Breast epithelium (tissue), 4 donors: ENCODE measurements at places on chromosomes 11 and 22. TPM values are rescaled to one million over a fixed set of nuclear protein-coding genes. Genes with fewer than 3 reads are reported as not detected.
A peak's percentile ranks its signal among the peaks of the same experiment; 100 is the strongest.

Gene CHORDC1
- 79.5 TPM for total RNA-seq

Gene KIF18A
- 0.33 TPM for total RNA-seq

Gene LINC01488
- not detected for total RNA-seq

Gene SVIP
- 6.1 TPM for total RNA-seq

Gene CD3D
- total RNA-seq, result 4.8 TPM

Gene SLC16A8
- total RNA-seq, result 0.33 TPM

Gene GGTLC2
- not detected for total RNA-seq

Gene SMTN
- 41.6 TPM for total RNA-seq

Gene CARD16
- total RNA-seq, result 6.4 TPM

Gene TREH
- total RNA-seq, result not detected

Gene BRSK2
- total RNA-seq, result 0.66 TPM

Gene OR5M10
- not detected for total RNA-seq

DNA sequence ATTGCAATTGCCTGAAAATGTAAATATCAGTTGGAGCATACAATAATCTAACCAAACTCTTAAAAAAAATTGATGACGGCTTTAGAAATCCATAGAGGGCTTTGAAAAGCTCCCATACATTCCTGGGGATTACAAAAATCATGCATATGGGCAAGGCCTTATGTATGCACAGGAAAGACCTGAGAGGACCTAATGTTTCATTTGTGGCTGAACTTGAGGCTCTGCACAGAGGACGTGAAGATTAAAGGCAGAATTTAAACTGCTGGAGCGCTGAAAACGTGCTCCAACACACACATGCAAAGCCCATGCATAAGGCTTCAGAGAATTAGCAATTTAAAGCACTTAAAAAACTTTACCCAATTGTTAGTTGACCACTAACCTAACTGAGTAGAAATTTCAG, 3.5 kb downstream of the OR5B12 start:
- no peaks in the 10 kb centered on the region for H3K27me3 ChIP-seq
- H3K36me3 ChIP-seq, result no peaks in the 10 kb centered on the region
- no peak for DNase-seq

DNA sequence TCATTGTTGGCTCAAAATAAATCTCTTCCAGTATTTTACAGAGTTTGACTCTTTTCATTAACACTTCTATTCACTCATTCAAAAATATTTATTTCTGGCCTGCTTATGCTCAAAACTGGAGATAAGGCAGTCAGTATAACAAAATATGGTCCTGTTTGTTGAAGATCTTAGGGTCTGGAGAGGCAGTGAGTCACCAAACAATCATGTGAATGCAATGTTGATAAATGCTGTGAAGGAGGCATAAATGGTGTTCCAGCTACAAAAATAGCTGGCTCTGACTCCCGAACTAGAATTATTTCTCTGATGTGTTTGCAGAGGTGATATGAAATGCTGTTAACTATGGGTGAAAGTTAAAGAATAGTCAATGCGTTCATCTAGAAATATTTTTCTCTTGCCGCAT, 390.6 kb downstream of the AASDHPPT start:
- no peak overlapping the region for H3K4me3 ChIP-seq
- no peaks in the 10 kb centered on the region for H3K4me1 ChIP-seq
- H3K36me3 ChIP-seq, result no peaks in the 10 kb centered on the region
- no peak overlapping the region for H3K27ac ChIP-seq

GRCh38 chr22:33512908-33513307, 407.4 kb downstream of the LARGE1 start:
- no peaks in the 10 kb centered on the region for H3K36me3 ChIP-seq
- no peak for DNase-seq
- H3K4me3 ChIP-seq, result no peak overlapping the region
- no peaks in the 10 kb centered on the region for H3K4me1 ChIP-seq

GRCh38 chr11:133082841-133083488, 449.3 kb downstream of the OPCML start:
- peak overlapping the region; percentile 45 for H3K4me3 ChIP-seq
- no peaks in the 10 kb centered on the region for H3K27me3 ChIP-seq
- H3K27ac ChIP-seq, result no peak overlapping the region
- H3K4me1 ChIP-seq, result no peaks in the 10 kb centered on the region

DNA sequence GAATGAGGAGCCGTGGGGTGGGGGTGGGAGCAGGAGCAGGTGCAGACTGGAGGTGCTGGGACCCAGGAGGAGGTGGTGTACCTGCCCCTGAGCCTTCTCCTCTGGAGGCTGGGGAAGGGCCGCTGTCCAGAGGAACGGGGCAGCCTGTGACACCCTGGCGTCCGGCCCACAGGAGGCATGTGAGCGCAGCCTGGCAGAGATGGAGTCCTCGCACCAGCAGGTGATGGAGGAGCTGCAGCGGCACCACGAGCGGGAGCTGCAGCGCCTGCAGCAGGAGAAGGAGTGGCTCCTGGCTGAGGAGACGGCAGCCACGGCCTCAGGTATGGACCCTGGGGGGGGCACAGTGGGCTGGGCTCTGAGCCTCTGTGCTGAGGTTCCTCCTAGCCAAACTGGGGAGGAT, 42.2 kb upstream of the GCAT start:
- no peak overlapping the region for H3K27ac ChIP-seq
- no peaks in the 10 kb centered on the region for H3K36me3 ChIP-seq
- H3K27me3 ChIP-seq, result no peaks in the 10 kb centered on the region
- no peak for DNase-seq

GRCh38 chr11:123461164-123461563, 31.1 kb downstream of the GRAMD1B start:
- H3K27ac ChIP-seq, result peak overlapping the region; percentile 51
- no peaks in the 10 kb centered on the region for H3K4me1 ChIP-seq
- no peaks in the 10 kb centered on the region for H3K36me3 ChIP-seq
- DNase-seq, result peak; percentile 70
- no peak overlapping the region for H3K4me3 ChIP-seq
- H3K27me3 ChIP-seq, result no peaks in the 10 kb centered on the region

GRCh38 chr11:81207421-81208054, 1526.1 kb downstream of the FAM181B start:
- H3K4me3 ChIP-seq, result no peak overlapping the region
- H3K27me3 ChIP-seq, result no peaks in the 10 kb centered on the region
- no peak for DNase-seq
- H3K4me1 ChIP-seq, result no peaks in the 10 kb centered on the region

- no peak overlapping the region for H3K4me3 ChIP-seq
- H3K27me3 ChIP-seq, result no peaks in the 10 kb centered on the region
- no peak for DNase-seq
- no peaks in the 10 kb centered on the region for H3K36me3 ChIP-seq
Observed at GRCh38 chr11:73226297-73227006, 8.4 kb downstream of the P2RY2 start.

DNA sequence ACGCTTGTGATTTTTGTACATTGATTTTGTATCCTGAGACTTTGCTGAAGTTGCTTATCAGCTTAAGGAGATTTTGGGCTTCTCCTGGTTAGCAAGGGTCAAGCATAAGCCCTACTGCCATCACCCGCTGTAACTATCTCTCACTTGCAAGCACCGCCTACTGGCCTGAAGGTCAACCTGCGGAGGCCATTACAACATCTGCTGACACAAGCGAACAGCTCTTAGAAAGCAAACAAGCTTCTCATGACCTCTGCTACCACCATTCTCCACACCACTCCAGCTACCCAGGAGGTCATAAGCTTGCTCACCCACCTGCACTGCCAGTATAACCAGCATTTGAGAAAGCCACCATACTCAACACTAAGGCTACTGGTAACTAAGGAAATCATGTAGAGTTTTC, 288.4 kb upstream of the KIRREL3 start:
- H3K4me1 ChIP-seq, result no peaks in the 10 kb centered on the region
- H3K4me3 ChIP-seq, result no peak overlapping the region
- no peak for DNase-seq
- H3K27ac ChIP-seq, result no peak overlapping the region

- H3K36me3 ChIP-seq, result no peaks in the 10 kb centered on the region
- no peaks in the 10 kb centered on the region for H3K4me1 ChIP-seq
- peaks cover 34% of the 10 kb centered on the region for H3K27me3 ChIP-seq
- H3K27ac ChIP-seq, result no peak overlapping the region
- peak overlapping the region; percentile 87 for H3K4me3 ChIP-seq
Observed at GRCh38 chr11:14645015-14645912, 1.7 kb downstream of the PDE3B start.

DNA sequence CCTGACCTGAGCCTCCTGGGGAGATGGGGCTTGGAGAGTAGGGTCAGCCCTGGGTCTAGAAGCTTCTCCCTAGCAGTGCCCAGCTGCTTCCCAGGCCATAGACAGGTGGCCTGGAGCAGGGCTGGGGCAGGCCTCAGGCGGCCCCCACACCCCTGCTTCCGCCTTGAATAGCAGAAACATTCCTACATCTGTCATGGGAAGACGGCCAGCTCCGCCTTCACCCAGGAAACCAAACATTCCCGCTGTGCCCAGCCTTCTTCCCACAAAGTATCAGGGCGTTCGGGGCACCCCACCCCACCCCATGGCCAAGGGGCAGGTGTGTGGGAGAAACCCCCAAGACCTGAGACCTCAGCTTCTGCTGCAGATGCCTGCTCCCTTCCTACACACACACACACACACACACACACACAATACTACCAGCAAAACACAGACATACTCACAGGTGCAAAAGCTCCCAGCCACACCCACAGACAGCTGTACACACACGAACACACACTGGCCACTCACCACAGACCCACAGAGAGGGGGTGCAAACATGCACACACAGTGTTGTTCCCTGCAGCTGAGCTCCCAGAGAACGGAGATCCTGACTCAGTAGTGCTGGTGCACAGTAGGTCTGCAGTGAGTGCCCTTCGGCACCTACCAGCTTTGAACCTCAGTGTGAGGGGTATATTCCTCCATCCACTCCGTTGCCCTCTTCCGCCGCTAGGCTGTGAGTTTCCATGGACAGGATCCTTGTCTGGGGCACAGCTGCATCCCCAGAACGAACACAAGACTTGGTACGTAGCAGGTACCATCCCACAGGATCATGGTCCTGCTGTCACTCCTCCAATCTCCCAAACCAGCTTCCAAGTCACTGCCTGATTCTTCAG, 37.4 kb downstream of the PDGFB start:
- H3K4me3 ChIP-seq, result no peak overlapping the region
- no peak for DNase-seq
- H3K4me1 ChIP-seq, result no peaks in the 10 kb centered on the region
- H3K36me3 ChIP-seq, result no peaks in the 10 kb centered on the region

DNA sequence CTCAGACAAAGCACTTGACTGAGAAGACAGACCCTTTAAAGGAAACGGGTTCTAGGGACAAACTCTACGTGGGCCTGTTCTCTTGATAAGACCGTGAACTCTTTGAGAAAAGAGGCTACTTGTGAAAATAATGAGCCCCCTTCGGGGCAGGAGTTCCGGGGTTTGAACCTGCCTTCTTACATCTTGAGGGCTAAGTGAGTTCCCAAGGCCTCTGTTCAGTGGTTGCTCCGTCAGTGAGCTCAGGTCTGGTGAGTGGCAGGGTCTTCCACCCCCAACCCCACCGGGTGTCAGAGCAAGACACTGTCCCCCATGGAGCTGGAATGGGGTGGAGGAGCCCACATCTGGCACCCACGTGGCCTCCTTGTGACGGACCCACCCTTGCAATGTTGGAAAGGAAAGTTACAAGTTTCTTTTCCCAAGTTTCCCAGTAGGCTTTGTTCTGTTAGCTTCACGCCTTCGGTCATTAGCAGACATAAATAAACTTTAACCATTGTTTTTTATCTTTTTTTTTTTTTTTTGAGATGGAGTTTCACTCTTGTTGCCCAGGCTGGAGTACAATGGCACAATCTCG, 6.3 kb upstream of the SAMM50 start:
- no peak overlapping the region for H3K27ac ChIP-seq
- H3K27me3 ChIP-seq, result no peaks in the 10 kb centered on the region
- no peak for DNase-seq

- peak overlapping the region; percentile 39 for H3K27ac ChIP-seq
- H3K27me3 ChIP-seq, result no peaks in the 10 kb centered on the region
- no peak overlapping the region for H3K4me3 ChIP-seq
- DNase-seq, result no peak
- H3K36me3 ChIP-seq, result no peaks in the 10 kb centered on the region
Observed at GRCh38 chr11:12725863-12726682, 51.9 kb downstream of the TEAD1 start.

- no peak for DNase-seq
- no peaks in the 10 kb centered on the region for H3K36me3 ChIP-seq
- no peak overlapping the region for H3K4me3 ChIP-seq
Observed at GRCh38 chr11:8221917-8222495, 41.7 kb downstream of the LMO1 start.

DNA sequence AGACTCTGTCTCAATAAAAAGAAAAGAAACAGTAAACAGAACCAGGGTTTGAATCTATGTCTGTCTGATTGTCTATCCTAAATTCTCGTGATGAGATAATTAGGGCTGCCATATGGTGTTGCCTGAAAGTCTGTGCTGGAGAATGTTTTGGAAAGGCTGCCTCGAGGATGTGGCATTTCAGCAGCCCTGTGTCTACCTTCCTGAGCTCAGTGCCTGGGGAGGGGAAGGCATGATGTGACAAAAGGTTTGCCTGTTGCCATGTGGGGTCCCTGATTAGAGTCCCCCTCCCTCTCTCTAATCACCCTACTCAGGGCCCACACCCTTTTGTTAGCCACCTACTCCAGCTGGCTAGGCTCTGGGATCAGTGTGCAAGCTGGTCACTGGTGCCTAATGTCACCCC, 15.2 kb downstream of the CD82 start:
- H3K4me1 ChIP-seq, result peaks cover 30% of the 10 kb centered on the region
- H3K27me3 ChIP-seq, result no peaks in the 10 kb centered on the region
- no peaks in the 10 kb centered on the region for H3K36me3 ChIP-seq
- H3K4me3 ChIP-seq, result no peak overlapping the region

- no peaks in the 10 kb centered on the region for H3K27me3 ChIP-seq
- H3K27ac ChIP-seq, result no peak overlapping the region
- no peak overlapping the region for H3K4me3 ChIP-seq
- no peak for DNase-seq
- H3K36me3 ChIP-seq, result no peaks in the 10 kb centered on the region
Observed at GRCh38 chr11:77152846-77153245, 24.8 kb downstream of the MYO7A start.

DNA sequence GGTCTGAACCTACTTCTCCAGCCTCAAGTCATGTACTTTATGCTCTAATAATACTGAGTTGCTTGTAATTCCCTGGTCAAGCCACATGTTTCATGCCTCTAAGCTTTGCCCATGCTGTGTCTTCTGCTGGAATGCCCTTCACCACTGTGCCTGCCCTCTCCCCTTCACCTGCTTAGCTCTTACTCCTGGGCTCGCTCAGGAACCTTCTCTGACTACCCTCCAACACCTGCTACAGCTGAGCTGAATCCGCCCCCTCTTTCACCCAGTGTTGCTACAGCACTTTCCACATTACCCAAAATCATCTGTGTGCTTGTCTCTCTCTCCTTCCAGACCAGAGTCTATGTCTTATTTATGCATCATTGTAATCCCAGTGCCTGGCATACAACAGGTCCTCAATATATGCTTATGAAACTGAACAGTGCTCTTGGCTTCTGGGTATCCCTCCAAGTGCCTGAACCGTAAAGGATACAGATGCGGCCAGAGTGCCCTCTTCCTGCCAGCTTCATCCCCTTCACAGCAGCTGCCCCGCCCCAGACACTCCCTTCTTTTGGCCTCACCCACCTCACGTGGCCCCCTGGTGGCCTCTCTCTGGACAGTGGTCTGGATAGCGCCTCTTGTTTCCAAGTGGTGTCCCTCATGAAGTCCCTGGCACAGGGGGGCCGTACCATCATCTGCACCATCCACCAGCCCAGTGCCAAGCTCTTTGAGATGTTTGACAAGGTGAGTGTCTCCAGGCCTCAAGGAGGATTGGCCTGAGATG, 7.1 kb downstream of the ABCG4 start:
- H3K36me3 ChIP-seq, result no peaks in the 10 kb centered on the region
- H3K27ac ChIP-seq, result no peak overlapping the region
- H3K4me1 ChIP-seq, result no peaks in the 10 kb centered on the region
